Glutamatergic neuron (in vitro differentiated cells): ENCODE measurements at places on chromosomes 2 and 18. TPM values are rescaled to one million over a fixed set of nuclear protein-coding genes. Genes with fewer than 3 reads are reported as not detected.
A peak's percentile ranks its signal among the peaks of the same experiment; 100 is the strongest.

GRCh38 chr18:79643054-79643984, 36.3 kb upstream of the CTDP1 start:
- no peak for DNase-seq

The MFSD6 gene
- total RNA-seq: 31.0 TPM

- no peak for DNase-seq
These were observed 435 bp downstream of the MYO7B start for GRCh38 chr2:127535918-127536317.

DNA sequence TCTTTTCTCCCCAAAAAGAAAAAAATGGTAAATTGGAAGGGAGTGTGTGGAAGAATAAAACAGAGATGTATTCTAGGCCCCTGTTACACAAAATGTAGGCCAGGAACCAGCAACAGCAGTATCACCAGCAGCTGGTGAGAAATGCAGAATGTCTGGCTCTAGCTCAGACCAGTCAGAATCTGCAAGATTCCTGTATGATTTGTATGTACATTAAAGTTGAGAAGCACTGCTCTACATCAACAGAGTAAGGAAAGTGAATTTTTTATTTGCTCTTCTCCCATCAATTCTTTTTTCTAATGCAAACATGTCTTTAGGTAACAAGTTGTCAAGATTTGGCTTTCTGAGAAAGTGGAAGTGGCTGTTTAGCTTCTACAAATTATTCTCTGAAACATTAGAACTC, 235.4 kb upstream of the FANCL start:
- no peak for DNase-seq

GRCh38 chr2:39215545-39215944, 28.2 kb downstream of the CDKL4 start:
- no peak for DNase-seq

The SGPP2 gene
- total RNA-seq: 2.1 TPM

The ACVR1C gene
- 0.59 TPM for total RNA-seq

- DNase-seq: peak; percentile 41
These were observed at the start of gene FAM237A for GRCh38 chr2:206642075-206643025. FAM237A (plus strand) TSS chr2:206642487; CDS start chr2:206644237, 1,750 bp downstream.

DNA sequence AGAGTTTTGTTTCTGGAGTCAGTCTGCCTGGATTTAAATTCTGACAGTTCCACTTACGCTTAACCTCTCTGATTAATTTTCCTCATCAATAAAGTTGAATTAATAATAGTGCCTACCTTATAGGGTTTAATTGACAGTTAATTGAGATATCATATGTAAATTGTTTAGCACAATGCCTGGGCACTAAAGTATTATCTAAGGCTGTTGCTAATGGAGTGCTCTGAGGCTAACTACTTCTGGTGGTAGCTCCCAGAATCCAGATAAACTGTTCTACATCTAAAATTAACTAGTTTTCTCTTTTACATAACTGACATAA, 185.6 kb upstream of the STON1 start:
- DNase-seq: no peak

DNA sequence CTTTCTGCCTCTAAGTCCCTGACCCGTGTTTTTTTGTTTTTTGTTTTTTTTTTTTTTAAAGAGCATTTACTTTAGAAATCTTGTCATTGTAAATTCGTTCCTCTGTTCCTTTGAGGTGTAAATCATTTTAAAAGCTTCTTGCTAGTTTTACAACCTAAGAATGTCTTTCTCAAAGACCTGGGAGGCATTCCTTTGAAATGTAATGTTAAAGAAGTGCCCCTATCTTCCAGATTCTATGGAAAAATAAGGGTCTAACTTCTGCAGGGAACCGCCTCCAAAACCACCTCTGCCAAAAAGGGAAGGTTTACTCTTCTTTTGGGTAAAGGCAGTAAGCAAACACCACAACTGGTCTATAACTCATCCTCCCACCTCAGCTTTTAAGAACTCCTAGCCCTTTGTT, 259.6 kb upstream of the ZNF804A start:
- DNase-seq: no peak

The ALPP gene
- 0.34 TPM for total RNA-seq

DNA sequence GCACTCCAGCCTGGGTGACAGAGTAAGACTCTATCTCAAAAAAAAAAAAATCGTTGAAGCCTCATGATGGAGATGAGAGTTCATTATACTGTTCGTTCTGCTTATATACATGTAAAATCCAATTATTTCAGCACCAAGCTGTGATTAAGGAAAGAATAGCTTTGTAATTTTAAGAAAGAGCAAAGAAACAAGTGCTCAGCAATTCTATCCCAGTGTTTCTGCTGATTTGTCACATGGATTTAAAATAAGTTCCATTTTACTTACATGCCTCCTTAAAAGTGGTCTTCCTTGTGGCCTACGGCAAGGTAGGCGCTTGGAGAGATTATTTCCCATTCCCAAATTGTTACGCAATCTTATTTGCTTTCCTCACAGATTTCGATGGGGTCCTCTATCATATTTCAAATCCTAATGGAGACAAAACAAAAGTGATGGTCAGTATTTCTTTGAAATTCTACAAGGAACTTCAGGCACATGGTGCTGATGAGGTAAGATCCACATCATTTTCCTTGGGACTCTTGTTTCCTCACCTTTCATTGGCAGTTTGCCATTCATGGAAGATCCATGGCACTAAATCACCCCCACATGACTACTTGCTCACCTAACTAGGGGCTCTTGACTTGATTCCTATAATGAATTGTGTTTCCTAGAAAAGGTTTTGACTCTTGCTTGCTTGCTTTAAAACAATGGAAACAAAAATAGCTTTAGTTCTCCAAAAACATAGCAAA, 11.5 kb downstream of the ARPC2 start:
- DNase-seq: no peak

DNA sequence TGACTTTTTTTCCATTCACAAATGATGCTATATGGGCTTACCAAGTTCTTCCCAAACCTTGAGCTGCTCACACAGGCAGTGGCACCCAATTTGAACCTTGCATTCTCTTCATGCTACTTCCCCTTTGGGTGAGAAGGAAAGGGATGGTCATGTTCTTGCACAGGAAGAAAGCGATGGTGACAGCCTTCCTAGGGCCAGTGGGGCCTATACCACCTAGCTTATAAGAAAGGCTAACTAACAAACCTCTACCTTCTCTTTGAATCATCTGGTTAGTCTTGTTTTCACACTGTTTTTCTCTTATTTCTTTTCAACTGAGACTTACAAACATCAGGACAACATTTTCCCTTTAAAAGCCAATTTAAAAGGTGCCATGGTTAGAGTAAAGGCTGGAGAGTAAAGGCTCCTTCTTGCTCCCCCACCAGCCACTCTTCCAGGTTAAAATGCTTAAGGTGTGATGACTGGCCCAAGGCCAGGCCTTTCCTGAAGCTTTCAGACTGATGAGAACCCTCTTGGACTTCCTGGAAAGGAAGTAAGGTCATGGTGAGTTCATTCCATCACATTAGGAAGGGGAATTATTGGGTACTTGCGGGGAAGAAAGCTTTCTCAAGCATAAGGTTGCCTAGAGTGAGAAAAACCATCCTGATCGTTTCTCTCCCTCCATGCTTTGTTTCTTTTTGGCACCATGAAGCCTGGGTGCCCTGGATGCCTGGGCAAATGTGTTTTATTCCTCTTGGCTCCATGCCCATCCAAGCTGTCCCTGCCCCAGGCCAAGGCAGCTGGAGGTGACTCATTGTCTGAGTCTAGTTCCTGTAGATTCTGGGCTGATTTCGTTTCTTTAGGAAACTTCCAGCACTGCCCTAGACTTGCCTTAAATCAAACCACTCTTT, 41.4 kb upstream of the ITGB6 start:
- no peak for DNase-seq

The COL6A3 gene
- 0.07 TPM for total RNA-seq

DNA sequence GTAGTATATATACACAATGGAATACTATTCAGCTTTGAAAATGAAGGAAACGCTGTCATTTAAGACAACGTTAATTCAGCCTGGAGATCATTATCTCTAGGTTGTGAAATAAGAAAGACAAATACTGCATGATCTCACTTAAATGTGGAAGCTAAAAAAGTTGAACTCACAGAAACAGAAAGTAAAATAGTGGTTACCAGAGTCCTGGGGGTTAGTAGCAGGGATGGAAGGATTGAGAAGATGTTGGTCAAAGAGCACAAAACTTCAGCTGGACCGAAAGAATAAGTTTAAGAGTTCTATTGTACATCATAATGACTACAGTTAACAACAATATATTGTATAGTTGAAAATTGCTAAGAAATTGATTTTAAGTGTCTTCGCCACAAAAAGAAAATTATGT, 670.3 kb downstream of the NR4A2 start:
- no peak for DNase-seq
